Stimulated activated CD8-positive, alpha-beta memory T cell treated with anti-CD3 and anti-CD28 coated beads, Interleukin-15, amount 100 ng/mL, for 1 hour (primary cell): ENCODE measurements at places on chromosomes 3 and 15.

GRCh38 chr3:124952282-124952855, 17.8 kb upstream of the MUC13 start:
- no peak for DNase-seq

GRCh38 chr3:187770224-187770623, 25.0 kb upstream of the BCL6 start:
- no peak for DNase-seq

- DNase-seq, result no peak
Measured at GRCh38 chr3:143901105-143901504, 52.8 kb upstream of the SLC9A9 start.

GRCh38 chr3:64399205-64399800, 174.0 kb upstream of the PRICKLE2 start:
- no peak for DNase-seq

DNA sequence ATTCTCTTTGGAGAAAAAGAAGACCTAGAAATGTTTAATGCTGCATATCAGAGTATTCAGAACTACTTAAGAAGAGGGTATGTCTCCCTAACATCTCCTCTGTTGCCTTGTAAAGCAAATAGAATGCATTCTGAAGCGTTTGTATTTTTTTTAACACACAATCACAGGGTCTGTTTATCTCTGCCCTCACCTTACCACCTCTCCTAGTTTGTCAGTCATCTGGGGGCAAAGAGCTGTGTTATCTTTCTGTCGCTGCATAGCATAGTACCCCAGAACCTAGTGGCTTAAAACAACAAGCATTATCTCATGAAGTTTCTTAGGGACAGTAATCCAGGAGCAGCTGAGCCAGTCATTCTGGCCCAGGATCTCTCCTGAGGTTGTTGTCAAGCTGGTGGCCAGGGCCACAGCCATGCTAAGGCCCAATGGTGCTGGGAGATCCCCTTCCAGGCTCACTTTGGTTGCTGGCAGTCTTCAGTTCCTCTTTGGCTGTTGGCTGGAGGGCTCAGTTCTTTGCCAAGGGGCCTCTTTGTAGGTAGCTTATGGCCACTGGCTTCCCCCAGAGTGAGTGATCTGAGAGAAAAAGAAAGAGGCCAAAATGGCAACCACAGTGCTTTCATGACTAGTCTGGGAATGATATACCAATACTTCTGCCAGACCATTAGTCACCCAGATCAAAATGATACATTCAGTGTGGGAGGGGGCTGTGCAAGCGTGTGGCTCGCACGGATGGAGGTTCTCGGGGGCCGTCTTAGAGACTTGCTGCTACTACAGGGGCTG, 17.8 kb downstream of the EDEM1 start:
- no peak for DNase-seq

DNA sequence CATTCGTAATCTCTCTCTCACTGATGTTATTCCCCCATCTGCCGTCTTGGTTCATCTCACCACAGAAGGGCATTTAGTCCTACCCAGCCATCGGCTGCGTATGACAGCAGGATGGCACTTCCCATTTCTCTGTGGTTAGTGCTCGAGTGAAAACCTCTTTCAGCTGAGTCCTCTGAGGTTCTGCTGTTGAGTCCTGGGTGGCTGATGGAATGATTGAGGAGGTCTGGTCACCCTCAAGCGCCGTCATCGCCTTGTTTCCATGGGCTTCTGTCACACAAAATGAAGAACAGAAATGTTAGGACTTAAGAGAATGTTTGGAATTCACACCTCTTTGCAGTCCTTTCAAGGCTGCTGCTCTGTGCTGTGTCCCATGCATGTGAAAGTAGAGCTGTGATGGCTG, 9.4 kb upstream of the SACM1L start:
- no peak for DNase-seq

DNA sequence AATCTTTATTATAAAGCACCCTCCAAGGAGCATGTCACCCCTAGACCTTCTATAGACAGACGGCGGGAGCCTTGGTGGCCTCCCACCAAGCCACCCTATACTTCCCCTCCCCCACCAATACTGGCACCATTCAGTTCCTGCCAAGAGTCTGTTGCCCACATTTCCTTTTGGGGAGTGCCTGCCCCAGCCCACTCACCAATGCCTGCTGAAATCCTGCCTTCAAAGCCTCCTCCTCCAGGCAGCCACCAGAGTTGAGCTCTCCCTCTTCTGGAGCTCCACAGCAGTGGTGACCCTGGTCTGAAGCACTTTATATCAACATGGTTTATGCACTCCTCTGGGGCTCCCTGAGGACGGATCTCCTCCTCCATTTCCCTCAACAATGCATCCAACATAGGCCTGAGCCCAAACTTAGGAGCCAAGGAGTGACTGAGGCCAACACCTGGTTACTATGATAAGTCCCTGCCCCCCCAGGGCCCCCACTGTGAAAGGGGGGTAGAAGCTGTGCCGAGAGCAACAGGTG, 8.8 kb downstream of the CCDC33 start:
- DNase-seq, result no peak

- no peak for DNase-seq
Measured at GRCh38 chr15:74206801-74207281, 4.3 kb upstream of the STRA6 start.

DNA sequence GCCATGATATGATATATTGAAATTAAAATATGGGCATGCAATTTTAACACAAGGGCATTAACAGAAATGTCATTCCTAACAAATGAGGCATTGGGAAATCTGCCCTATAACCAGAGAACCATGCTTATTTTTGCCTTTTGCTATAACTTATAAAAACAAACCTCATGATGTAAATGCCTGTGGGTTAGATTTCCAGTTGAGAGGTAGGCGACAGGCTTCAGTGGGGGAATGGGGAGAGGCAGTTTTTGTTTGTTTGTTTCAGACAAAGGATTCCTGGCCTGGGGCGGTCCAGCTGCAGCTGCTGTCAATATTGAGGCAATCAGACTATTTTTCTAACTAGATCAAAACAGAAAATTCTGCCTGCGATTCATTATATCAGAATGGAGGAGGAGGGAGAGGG, 490.4 kb upstream of the CFAP20DC start:
- DNase-seq, result no peak

DNA sequence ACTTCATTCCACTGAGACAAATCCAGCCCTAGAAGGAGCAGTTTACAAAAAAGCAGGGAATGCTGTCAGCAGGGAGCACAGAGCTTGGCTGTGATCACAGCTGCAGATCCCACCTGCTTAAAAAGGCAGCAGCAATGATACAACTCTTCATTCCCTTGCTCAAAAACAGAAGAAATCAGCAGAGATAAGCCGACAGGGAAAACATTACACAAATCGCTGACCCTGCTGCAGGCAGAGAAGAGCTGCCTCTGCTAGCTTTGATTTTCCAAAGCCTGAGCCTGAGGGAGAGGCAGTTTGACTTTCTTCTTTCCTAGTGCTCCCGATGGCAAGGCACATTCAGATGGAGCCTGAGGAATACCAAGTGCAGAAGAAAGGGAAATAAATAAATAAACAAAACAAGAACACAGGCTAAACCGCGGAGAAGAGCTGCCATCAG, 80.2 kb downstream of the SHQ1 start:
- DNase-seq, result no peak

GRCh38 chr3:7618606-7619005, 757.7 kb downstream of the GRM7 start:
- DNase-seq, result no peak

- DNase-seq, result no peak
Measured at GRCh38 chr3:151085889-151086483, 522 bp downstream of the MED12L start.

DNA sequence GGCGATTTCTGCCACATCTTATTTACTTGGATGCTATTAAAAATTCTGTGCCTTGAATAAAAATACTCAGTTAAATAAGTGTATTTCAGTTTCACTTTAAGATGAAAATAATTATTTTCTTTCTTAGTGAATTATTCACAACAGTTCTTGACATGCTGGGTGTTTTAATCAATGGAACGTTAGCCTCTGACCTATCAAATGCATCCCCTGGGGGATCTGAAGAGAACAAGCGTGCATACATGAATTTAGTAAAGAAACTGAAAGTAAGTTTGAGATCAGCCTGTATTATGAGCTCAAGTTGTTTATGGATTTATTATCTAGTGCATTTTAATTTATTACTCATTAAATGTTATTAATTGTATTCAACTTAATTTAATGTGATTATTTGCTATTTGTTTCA, 597 bp downstream of the P2RY12 start:
- no peak for DNase-seq

DNA sequence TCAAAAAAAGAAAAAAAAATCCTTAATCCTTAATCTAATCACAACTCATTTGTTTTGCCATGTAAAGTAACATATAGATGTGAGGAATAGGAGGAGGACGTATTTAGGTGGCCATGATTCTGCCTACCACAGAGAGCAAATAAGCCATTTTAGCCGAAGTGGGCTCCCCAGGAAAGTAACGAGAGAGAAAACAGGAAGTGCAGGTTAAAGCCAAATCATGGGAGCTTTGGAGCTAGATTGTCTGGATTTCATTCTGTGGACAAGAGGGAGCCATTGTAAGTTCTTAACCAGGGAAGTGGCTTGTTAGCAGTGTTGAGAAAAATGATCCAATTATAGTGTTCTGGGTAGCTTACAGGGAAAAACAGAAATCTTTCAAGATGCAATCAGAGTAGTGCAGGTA, 9.4 kb downstream of the TMOD2 start:
- DNase-seq, result no peak
